Smooth muscle cell of trachea (primary cell): ENCODE measurements at places on chromosomes 1 and 21. TPM values are rescaled to one million over a fixed set of nuclear protein-coding genes. Genes with fewer than 3 reads are reported as not detected.

RNF11 gene
- total RNA-seq: 76.9 and 116 TPM in 2 replicates

ANP32E gene
- 11.1 and 32.3 TPM in 2 replicates for total RNA-seq

LRP8 gene
- total RNA-seq: 3.3 and 16.3 TPM in 2 replicates

S100A12 gene
- not detected in 2 replicates for total RNA-seq
